ENCODE measurements at places on chromosomes 6 and 20.

- peak; percentile 10 for DNase-seq
Observed at GRCh38 chr6:128519931-128520435, 416 bp downstream of the PTPRK start.

DNA sequence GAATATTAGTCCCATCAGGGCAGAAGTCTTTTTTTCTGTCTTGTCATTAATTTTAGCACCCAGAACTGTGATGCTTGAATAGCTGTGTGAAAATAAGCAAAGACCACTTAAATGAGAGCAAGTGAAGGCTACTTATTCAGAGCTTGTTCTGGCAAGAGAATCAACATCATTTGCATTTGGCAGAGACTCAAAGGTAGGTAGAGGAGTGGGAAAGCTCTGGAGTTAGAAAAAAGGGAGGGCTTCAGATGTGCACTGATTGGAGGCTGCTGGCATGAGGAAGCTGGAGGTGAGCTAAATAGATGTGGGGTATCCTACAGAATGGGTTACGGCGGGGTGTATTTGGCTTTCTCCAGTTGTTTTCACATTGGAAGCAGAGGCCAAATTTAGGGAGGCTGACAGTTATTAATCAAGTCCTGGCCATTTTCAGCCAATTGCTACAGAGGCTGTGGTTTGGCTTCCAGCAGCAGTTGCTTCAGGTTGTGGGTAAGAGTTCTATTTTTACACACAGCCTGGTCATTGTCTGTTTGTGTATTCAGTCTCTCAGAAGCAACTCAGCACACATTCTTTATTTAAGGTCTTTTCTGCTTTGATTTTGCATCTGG, 254.3 kb downstream of the BTBD3 start:
- peak; percentile 33 for DNase-seq

DNA sequence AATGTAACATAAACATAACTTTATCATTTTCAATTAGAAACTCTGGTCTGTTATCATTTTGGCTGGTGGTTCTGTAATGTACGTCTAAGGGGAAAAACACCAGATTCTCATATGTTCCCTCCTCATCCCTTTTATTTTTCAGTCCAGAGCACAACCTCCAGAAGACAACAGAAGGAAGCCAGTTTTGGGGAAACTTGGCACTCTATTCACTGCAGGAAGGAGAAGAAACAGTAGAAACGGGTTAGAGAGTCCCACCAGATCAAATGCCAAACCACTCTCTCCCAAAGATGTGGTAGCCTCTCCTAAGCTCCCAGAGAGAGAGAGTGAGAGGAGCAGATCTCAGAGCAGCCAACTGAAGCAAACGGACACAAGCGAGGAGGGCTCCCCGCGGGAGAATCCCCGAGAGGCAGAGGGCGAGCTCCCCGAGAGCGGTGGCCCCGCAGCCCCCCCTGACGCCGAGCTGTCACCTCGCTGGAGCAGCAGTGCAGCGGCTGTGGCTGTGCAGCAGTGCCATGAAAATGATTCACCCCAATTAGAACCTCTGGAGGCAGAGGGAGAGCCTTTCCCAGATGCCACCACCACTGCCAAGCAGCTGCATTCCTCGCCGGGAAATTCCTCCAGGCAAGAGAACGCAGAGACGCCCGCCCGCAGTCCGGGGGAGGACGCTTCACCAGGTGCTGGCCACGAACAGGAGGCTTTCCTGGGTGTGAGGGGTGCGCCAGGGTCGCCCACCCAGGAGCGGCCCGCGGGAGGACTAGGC, 117.8 kb downstream of the RTN4IP1 start:
- no peak for DNase-seq

- DNase-seq = no peak
Observed at GRCh38 chr6:170098428-170099170, 192.3 kb downstream of the DLL1 start.

GRCh38 chr6:169323221-169323620, 69.6 kb upstream of the THBS2 start:
- no peak for DNase-seq

GRCh38 chr6:168507730-168508129, 66.7 kb downstream of the SMOC2 start:
- no peak for DNase-seq

GRCh38 chr6:168442646-168443045, 1.7 kb downstream of the SMOC2 start:
- DNase-seq = no peak

DNA sequence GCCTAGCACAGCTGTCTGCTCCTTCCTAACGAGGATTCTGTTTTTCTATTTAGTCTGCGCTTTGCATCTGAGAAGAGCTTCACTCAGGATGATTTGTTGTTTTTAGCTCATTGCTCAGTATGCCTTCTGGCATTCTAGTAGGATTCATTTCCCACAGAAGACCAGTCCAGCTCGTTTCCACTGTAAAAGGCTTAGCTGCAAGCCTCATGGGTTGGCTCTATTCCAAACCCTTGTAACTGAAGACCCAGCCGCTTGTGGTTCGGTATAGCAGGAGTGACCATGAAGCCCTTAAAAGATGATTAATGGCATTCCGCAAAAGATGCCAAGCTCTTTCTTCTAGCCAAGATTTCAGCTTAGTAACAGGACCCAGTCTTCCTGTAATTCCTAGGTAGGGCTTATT, 7.2 kb downstream of the ADGRF1 start:
- DNase-seq = peak; percentile 77

- no peak for DNase-seq
Observed at GRCh38 chr6:10194816-10195672, 219.8 kb downstream of the TFAP2A start.

DNA sequence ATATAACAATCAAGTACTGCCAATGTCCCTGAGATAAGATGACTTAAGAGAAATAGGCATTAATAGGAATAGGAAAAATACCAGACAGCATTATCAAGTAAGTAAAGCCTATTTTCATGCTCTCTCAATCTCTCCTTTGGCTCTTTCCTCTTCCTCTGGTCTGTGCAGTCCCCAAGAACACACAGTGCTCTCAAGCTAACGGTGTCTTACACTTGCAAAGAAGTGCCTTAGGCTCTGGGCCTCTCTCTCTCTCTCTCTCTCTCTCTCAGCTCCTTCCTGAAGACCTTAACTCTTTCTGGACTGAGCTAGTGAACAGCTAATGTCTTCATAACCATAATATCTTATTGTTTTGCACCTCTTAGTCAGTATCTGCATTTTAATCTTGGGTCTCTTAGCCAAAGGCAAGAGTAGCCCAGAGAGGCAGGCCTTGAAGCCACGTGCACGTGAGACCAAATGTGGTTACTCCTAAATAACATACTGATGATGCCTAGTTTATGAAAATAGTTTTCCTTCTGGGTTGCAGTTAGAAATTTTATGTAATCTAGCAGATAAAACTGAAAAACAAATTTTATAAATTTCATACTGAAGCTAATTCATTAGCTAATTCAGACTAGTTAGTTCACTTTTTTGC, 70.8 kb downstream of the TPD52L1 start:
- DNase-seq = no peak

GRCh38 chr6:81753711-81754577, 1.5 kb upstream of the TENT5A start:
- DNase-seq = peak; percentile 91

DNA sequence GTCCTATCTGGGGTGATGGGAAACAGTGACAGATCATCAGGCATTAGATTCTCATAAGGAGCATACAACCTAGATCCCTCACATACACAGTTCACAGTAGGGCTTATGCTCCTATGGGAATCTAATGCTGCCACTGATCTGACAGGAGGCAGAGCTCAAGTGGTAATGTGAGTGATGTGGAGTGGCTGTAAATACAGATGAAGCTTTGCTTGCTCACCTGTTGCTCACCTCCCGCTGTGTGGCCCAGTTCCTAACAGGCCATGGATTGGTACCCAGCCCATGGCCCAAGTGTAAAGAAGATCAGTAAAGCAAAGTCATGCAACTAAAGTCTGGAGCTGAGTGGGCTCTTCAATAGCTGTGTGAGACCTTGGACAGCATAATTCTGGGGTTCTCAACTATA, 65.9 kb downstream of the PKIB start:
- DNase-seq = no peak

GRCh38 chr20:25285856-25286798, 38.2 kb downstream of the PYGB start:
- DNase-seq = no peak

DNA sequence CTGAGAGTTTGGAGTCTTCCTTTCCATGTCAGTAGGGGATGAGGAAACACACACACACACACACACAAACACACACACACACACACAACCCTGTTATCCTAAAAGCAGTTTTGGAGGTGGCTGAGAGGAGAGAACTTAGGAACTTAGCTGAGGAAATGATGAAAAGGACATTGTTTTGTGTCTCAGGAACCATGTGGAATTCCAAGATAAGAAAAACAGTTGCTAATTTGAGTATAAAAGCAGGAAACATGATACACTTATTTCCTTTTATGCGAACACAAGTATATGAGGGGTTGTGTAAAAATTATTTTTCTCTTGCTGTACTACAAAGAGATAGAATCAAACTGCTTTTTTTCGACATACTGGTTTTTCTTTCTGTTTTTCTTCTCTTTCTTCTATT, at the start of gene MYCT1:
Gene MYCT1, plus strand, starts transcription at position 264 of the 400 bp plus-strand sequence. Its CDS starts 6 bp downstream, at position 270.
- peak; percentile 81 for DNase-seq

Measured in hematopoietic multipotent progenitor cell treated with erythropoietin and hydrocortisone succinate and interleukin-3 and kit ligand, for 4 days (in vitro differentiated cells).